ENCODE measurements at places on chromosomes 3 and 15. TPM values are rescaled to one million over a fixed set of nuclear protein-coding genes. Genes with fewer than 3 reads are reported as not detected.

GRCh38 chr15:101676921-101677329 lies 24.7 kb upstream of the TM2D3 start:
- DNase-seq: no peak

SRGAP3 gene
- 0.58 TPM for total RNA-seq

DNA sequence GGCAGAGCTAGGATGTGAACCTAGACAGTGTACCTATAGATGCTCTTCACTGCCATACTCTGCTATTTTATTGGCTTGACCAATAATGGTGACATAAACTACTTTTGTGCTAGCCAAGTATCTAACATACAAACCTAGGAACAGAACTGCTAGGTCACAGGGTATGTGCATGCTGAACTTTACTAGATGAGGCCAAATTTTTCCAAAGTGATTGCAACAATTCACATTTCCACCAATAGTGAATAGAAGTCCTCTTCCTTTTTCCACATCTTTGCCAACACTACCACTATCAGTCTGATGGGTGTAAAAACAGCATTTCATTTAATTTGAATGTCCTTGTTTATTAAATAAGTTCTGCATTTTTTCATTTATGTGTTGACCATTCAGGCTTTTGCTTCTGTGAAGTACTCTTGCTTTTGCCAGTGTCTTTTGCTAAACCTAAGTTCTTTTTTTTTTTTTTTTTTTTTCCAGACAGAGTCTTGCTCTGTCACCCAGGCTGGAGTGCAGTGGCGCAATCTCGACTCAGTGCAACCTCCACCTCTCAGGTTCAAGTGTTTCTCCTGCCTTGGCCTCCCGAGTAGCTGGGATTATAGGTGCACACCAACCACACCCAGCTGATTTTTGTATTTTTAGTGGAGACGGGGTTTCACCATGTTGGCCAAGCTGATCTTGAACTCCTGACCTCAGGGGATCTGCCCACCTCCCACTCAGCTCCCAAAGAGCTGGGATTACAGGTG lies 54.1 kb downstream of the DCAF1 start:
- no peak for DNase-seq

DNA sequence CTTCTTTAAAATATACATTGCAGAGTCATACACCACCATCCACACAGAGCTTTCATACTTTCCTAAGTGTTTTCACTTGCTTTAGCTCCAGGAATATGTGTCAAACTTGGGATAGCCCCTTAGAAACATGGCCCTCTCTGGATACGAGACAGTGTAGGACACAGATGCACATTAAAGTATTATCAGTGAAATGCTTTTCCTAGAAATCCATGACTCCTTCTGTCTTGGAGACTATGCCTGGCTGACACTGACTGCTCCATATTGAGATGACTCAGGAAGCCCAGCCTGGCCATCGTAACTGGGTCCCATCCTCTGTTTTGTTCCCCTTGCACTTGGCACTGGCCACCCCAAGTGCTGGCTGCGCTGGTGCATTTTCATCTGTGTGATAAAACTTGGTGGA lies 204.8 kb downstream of the PDZRN3 start:
- DNase-seq: no peak

DNA sequence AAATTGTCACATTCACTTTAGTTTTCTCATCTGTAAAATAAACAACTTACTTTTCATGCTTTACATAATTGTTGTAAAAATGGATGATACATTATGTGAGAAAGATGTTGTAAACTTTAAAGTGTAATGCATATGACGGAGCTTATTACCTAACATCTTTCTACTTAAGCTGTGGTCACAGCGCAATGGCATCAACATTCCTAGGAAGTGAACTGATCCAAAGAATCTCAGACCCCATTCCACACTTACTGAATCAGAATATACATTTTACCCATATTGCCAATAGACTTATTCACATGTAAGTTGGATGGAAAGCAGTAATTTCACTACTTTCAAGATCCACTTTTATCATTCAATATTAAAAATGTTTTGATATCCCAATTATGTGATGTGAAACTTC lies 497.5 kb downstream of the FGF12 start:
- no peak for DNase-seq

PIAS1 gene
- 47.0 TPM for total RNA-seq

DNA sequence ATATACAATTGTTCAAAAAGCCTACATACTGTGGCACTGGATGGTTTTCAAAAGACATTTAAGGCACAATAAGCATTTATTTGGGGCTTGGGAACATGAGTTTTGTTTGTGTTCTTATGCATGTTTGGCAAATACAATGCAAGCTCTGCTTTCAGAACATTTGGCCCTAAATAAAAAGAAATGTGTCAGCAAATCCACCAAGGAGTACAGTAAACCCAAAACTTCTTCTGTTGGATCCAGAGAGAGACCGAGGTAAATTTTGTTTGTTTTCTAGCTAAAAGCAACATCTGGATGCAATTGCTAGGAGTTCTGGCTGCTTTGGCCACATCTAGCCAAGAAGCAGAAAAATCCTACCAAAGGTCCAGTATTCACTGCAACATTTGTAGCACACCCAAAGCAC lies 168.8 kb downstream of the DCLK3 start:
- DNase-seq: no peak

DNA sequence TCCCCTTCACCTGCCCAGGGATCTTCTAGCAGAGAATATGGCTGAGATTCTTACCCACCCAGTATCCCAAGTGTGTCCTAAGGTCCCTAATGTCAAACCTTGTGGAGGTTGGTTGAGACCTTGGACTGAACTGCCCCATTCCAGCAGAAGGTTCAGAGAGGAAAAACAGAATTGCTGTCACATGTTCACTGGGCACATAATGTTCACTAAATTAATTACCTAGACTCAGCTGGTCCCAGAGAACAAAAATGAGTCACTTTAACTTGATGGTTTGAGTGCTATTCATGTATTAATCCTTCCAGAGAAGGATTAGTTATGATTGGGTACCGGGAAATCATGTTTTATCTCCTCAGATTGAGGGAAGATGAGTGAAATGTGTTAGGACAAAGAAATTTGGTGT lies 171.3 kb upstream of the GADL1 start:
- no peak for DNase-seq

DNA sequence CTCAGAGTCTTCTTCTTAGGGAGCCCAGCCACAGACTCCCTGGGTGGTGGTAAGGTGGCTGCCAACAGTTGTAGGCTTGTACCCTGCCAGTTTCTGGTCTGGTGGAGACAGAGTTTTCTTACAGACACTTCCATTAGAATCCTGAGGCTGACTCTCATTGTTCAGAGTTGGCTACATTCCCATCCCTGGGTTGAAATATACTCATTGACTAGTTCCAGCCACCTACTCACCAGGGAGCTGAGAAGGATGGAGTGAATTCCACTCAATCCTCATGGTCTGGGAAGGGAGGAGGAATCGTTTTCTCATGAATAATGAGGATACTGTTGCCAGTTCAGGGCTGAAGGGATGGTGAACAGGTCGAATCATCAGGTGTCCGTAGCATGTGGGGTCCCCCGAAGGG lies 226.5 kb upstream of the PROK2 start:
- no peak for DNase-seq

GRCh38 chr3:155069729-155070128 lies 10.4 kb upstream of the MME start:
- DNase-seq: no peak

Measured in activated B cell treated with CpG ODN at 0.5 μM for 24 hours (primary cell).